ENCODE measurements at places on chromosomes 12 and 14.

GRCh38 chr12:32201096-32201495, 94.4 kb downstream of the BICD1 start:
- no peak for DNase-seq

DNA sequence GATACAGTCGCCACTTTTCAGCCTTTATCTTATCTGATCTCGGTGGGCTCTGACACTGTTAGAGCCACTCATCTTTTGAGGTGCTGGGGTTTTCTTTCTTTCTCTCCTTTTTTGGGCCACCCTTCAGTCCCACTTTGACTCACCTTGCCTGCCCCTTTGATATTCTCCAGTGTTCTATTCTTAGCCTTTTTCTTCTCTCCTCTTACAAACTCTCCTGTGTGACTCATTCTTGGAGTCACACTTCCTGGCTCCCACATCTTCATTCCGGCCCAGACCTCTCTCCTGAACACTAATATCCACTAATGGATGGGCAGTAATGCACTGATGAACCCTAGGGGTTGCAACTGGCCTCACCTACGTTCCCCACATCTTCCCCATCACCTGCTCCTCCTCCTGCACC, 2.2 kb upstream of the DCD start:
- no peak for DNase-seq

DNA sequence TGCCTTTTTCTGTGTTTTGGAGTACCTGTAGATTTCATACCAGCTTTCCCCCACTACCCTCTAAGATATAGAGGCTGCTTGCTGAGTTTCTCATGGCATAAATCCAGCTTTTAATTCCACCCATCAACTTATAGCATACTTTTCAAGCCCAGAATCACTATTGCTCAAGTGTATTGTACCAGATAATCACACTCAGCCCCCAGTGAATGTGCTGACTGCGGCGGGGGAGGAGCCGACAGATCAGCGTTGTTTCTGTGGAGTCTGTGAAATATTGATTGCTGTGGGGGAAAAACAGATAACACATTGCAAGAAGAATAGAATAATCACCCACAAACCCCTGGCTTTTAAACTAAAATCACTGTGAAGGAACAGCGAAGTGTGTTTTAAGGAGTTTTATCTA, 296.1 kb downstream of the TMEM132D start:
- no peak for DNase-seq

GRCh38 chr12:63305901-63306875, 155.2 kb upstream of the AVPR1A start:
- no peak for DNase-seq

DNA sequence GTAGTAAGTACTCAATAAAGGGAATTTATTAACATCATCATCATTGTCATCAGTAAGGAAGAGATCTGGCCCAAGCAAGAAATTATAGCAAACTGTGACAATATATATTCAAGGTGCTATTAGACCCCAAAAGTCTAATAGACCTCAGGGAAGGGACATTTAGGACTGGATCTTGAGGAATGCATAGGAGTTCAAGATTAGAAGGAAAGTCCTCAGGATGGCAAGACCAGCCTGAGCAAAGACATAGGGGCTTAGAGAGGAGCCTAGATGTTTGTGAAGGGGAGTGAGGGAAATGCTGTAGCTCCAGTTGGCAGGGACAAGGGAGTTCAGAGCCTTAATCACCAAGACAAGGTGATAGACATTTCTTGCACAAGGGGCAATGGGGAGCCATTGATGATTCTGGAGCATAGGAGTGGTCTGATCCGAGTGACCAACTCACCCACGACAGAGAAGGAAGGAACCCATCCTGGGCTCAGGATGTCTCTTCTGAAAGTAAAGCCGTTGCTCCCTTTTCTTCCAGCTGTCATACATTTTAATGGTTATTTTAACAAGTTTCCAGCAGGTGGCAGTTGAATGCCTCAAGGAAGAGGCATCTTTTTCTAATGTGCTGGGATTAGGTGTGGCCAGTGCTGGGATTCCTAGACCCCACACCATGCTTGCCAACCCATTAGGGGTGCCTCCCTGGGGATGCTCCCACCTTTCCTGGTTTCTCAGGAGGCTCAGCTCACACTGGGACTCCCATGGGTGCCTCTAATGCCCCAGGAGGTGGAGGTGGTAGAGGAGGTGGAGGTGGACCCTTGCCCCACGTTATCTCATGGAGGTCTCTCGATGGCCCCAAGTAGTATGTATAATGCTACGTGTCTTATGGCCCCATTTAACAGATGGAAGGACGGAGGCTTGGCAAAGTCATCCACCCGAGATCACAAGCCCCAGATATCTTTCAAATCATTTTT, 37.8 kb downstream of the PHETA1 start:
- DNase-seq, result no peak

- no peak for DNase-seq
Observed at GRCh38 chr12:57803319-57803893, 15.1 kb downstream of the AVIL start.

- DNase-seq, result no peak
Observed at GRCh38 chr12:123388951-123389559, 5.1 kb downstream of the KMT5A start.

- DNase-seq, result no peak
Observed at GRCh38 chr12:127257366-127257935, 1009.5 kb upstream of the TMEM132C start.

- DNase-seq, result no peak
Observed at GRCh38 chr12:107435520-107435919, 250.1 kb upstream of the PWP1 start.

DNA sequence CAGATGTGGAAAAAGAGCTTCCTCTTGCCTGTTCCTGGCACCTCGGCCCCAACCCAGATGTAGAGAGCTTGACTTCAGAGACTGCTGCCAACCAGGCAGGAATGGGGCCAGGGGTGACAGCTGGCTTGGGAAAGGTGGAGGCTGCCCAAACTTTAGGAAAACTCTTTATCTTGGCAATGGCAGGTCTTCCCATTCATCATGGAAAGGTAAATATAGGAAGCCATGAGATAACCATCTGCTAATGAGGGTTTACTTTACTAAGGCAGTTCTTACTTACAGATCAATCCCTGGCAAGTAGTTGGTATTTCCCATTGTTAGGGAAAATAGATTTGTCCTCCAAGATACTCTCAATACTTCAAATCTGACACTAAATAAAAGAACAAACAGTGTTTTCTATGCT, 143.1 kb upstream of the NUDT4 start:
- no peak for DNase-seq

GRCh38 chr14:104690861-104691455, 1.5 kb downstream of the INF2 start:
- DNase-seq, result no peak

- DNase-seq, result no peak
Observed at GRCh38 chr14:80988192-80988591, 32.8 kb downstream of the TSHR start.

DNA sequence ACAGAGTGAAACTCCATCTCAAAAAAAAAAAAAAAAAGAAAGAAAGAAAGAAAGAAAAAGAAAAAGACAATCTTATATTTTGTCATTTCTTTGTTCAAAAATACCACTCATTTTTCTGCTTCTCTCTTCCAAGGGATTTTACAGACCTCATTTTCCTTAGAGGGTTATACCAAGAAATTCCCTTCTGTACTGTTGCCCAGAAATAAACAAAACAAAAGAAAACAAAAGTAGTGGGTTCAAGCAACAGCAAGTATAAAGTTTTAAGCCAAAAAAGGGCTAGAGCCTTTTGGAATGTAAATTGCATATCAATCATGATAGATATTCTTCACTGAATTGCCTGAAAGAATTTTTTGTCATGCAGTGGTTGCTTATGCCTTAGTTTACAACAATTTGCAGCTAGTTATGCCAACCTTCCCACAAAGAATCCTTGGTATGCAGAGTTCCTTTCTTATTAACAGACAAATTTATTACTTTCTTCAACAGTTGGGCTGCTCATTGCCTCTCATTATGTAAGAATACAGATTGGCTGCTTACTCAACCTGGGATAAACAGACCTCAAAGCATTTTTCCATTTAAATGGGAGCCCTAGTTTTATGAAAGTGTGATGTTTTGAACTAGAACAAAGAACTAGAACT, 129.1 kb upstream of the PPFIA2 start:
- DNase-seq, result no peak

GRCh38 chr14:83867566-83868225, 1662.2 kb upstream of the FLRT2 start:
- no peak for DNase-seq

DNA sequence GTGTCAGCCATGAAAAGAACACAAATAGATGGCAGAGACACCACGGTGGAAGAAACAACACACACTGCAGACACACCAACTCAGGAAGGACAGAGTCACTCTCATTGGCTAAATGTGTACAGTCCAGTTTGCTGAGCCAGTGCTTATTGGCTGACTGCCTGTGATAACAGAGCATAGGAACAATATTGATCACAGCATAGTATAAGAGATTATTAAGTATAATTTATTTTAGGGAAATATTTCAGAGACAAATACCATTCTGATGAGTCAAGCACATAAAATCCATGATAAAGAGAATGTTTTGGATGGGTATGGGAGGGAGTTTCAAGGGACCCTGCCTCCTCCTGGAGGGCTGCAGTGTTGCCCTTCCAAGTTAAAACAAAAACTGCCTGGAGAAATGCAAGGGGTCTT, 50.9 kb downstream of the BTG1 start:
- DNase-seq, result no peak

- no peak for DNase-seq
Observed at GRCh38 chr14:38079268-38079667, 128.4 kb upstream of the SSTR1 start.

- DNase-seq, result no peak
Observed at GRCh38 chr12:79057540-79057939, 193.0 kb downstream of the SYT1 start.

- DNase-seq, result no peak
Observed at GRCh38 chr14:81384900-81385299, 15.2 kb downstream of the STON2 start.

GRCh38 chr12:105910030-105910429, 228.7 kb downstream of the NUAK1 start:
- DNase-seq, result no peak
